ENCODE measurements at places on chromosomes 6 and 20. TPM values are rescaled to one million over a fixed set of nuclear protein-coding genes. Genes with fewer than 3 reads are reported as not detected.
A peak's percentile ranks its signal among the peaks of the same experiment; 100 is the strongest.

Gene OR2H2
- total RNA-seq = not detected

Gene SLC35D3
- not detected for total RNA-seq

Gene DEFB132
- 0.31 TPM for total RNA-seq

- H3K4me1 ChIP-seq = no peaks in the 10 kb centered on the region
- H3K27ac ChIP-seq = no peak overlapping the region
- no peak overlapping the region for H3K4me3 ChIP-seq
- H3K27me3 ChIP-seq = no peaks in the 10 kb centered on the region
- no peaks in the 10 kb centered on the region for H3K36me3 ChIP-seq
- DNase-seq = no peak
These were observed 14.9 kb downstream of the BPIFA1 start for GRCh38 chr20:33250666-33251065.

- peak overlapping the region; percentile 89 for H3K4me3 ChIP-seq
- peak overlapping the region; percentile 71 for H3K27ac ChIP-seq
- H3K27me3 ChIP-seq = no peaks in the 10 kb centered on the region
- no peak for DNase-seq
These were observed 1.2 kb downstream of the KAT14 start for GRCh38 chr20:18138639-18139583.

DNA sequence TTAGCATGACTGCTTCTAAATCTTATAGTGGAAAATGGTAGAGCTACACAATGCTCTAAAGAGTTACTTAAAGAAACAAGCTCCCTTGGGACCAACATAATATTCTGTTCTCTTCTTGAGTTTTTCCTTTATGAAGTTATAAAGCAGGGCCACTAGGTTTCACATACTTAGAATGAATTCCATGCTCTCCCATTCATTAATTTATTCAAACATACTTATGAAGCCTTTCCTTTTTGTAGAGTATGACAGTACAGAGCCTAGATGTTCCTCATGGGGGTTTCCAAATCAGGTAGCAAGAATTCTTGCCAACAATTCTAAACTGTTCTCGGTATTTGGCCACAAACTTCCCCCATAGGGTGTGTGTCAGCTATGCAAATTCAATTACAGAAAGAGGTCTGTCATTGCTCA lies 20.6 kb upstream of the FABP7 start:
- H3K4me1 ChIP-seq = no peaks in the 10 kb centered on the region
- no peaks in the 10 kb centered on the region for H3K36me3 ChIP-seq
- no peak for DNase-seq

- no peaks in the 10 kb centered on the region for H3K27me3 ChIP-seq
- H3K36me3 ChIP-seq = no peaks in the 10 kb centered on the region
- no peak for DNase-seq
- no peak overlapping the region for H3K27ac ChIP-seq
- no peaks in the 10 kb centered on the region for H3K4me1 ChIP-seq
- H3K4me3 ChIP-seq = no peak overlapping the region
These were observed 51.6 kb downstream of the LAMP5 start for GRCh38 chr20:9565910-9566550.

- no peak overlapping the region for H3K4me3 ChIP-seq
- no peaks in the 10 kb centered on the region for H3K36me3 ChIP-seq
- peaks cover 5% of the 10 kb centered on the region for H3K27me3 ChIP-seq
- no peaks in the 10 kb centered on the region for H3K4me1 ChIP-seq
These were observed 76.8 kb upstream of the FOXP4 start for GRCh38 chr6:41469156-41470028.

DNA sequence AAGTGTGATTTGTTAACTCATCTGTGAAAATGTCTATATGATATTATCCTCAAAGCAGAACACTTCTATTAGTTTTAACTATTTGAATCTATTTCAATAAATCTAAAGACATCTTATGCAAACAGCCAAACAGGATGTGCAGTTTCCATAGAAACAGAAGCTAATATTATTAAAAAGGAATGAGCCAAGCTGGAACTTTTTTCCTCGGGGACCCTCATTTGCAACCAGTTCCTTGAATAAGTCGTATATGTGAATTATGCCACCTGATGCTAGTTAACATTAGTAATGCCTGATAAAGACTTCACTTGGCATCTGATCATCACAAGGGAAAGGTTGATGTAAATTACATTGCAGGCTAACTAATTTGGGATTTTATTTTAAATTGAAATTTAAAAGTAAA lies 216.9 kb upstream of the SMLR1 start:
- no peaks in the 10 kb centered on the region for H3K36me3 ChIP-seq
- no peaks in the 10 kb centered on the region for H3K4me1 ChIP-seq
- H3K27ac ChIP-seq = no peak overlapping the region
- DNase-seq = no peak

GRCh38 chr6:119036081-119036480 lies 42.4 kb downstream of the FAM184A start:
- no peak overlapping the region for H3K4me3 ChIP-seq
- no peaks in the 10 kb centered on the region for H3K36me3 ChIP-seq
- no peak overlapping the region for H3K27ac ChIP-seq
- no peaks in the 10 kb centered on the region for H3K4me1 ChIP-seq
- H3K27me3 ChIP-seq = no peaks in the 10 kb centered on the region

Measured in right lobe of liver (tissue), 6 donors.